NCI-H460 (cell line): ENCODE measurements at places on chromosomes 5 and 9. TPM values are rescaled to one million over a fixed set of nuclear protein-coding genes. Genes with fewer than 3 reads are reported as not detected.

- no peak for DNase-seq
Observed at GRCh38 chr9:89720696-89721175, 115.9 kb downstream of the GADD45G start.

DNA sequence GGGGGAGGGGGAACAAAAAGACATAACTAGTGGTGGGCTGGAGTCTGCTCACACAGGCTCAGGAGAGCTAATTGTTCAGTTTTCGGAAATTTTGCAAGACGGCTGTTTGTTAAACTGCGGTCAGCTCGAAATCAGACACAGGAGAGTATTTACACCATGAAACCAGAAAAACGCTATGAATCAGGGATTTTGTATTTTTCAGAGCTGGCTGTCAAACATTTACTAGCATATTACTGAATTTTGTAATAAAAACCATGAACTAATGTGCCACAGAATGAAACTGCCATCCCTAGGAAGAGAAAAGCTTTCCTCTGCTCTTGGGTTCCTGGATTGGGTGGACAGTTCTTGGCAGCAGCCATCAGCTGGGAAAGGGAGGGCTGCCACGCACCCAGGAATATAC is 45.3 kb downstream of the TRPM3 start:
- DNase-seq = no peak

GRCh38 chr5:175617447-175617846 is 40.4 kb upstream of the HRH2 start:
- no peak for DNase-seq

The EIF4EBP3 gene
- 1.4 and 1.7 TPM in 2 replicates for total RNA-seq

The EDIL3 gene
- total RNA-seq = 33.7 and 39.4 TPM in 2 replicates
